ENCODE measurements at places on chromosomes 1 and 21. TPM values are rescaled to one million over a fixed set of nuclear protein-coding genes. Genes with fewer than 3 reads are reported as not detected.

MX2 gene
- total RNA-seq = 64.3 TPM

SLC22A15 gene
- total RNA-seq = 9.3 TPM

GRCh38 chr1:186535388-186536133 is 74.6 kb upstream of the PDC start:
- H3K27ac ChIP-seq = no peak overlapping the region
- no peak for DNase-seq
- H3K27me3 ChIP-seq = peaks cover 6% of the 10 kb centered on the region
- no peaks in the 10 kb centered on the region for H3K4me1 ChIP-seq
- no peak overlapping the region for H3K4me3 ChIP-seq

DNA sequence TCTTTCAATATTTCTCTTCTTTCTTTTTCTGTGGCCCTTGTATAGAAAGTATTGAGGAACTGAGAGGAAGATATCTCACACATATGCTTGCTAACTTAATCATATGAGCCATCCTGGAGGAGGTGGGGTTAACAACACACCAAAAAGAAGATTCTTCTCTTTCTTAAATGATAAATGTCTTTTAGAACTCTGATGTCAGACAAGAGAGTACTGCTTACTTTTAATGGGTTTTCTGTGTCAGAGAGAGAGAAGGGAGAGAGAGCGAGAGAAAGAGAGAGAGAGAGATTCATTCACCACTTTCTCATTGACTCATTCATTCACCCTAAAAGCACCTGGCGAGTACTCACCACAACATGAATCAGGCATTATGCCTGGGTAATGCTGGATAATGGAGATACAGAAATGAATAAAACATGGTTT is 250.3 kb upstream of the SGIP1 start:
- H3K27me3 ChIP-seq = no peaks in the 10 kb centered on the region
- peak overlapping the region; percentile 85 for H3K27ac ChIP-seq
- peak; percentile 52 for DNase-seq

DNA sequence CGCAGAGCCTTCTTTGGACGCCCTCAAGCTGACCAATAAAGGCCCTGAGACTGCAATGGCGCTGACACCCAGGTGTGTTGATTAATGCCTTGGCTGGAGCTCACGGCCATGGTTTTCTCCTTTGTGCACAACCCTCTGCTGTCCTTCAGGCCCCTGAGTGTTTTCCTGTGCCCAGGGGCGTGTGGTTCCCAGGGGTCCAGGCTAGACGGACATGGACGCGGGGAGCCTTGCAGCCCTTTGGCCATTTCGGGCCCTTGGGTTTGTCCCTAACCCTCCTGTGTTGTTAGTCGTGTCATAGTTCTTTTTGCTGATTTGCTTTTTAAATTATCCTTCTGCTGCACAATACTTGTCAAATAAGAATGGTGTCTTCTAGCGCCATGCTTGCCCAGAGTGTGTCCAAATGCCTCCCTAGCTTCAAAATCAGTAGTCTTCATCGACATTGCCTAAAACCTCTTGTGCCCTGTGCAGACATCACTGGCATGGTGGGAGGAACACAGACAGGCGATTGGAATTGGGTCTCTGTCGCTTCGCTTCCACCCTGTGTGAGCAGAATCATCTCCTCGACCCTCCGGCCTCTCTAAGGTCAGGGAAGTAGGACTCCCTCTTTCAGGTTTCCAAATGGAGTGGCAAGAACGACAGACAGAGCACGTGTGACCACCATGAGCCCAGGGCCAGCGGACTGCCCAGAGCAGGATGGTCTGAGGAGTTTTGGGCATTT is 1.9 kb downstream of the KRTAP10-4 start:
- no peak for DNase-seq
- H3K4me1 ChIP-seq = no peaks in the 10 kb centered on the region
- H3K27ac ChIP-seq = no peak overlapping the region
- no peaks in the 10 kb centered on the region for H3K36me3 ChIP-seq

GRCh38 chr1:23098463-23099170 is 70.0 kb downstream of the LUZP1 start:
- H3K27me3 ChIP-seq = no peaks in the 10 kb centered on the region
- H3K4me3 ChIP-seq = no peak overlapping the region
- H3K27ac ChIP-seq = no peak overlapping the region
- no peaks in the 10 kb centered on the region for H3K36me3 ChIP-seq
- DNase-seq = peak; percentile 79
- H3K4me1 ChIP-seq = peaks cover 12% of the 10 kb centered on the region

DNA sequence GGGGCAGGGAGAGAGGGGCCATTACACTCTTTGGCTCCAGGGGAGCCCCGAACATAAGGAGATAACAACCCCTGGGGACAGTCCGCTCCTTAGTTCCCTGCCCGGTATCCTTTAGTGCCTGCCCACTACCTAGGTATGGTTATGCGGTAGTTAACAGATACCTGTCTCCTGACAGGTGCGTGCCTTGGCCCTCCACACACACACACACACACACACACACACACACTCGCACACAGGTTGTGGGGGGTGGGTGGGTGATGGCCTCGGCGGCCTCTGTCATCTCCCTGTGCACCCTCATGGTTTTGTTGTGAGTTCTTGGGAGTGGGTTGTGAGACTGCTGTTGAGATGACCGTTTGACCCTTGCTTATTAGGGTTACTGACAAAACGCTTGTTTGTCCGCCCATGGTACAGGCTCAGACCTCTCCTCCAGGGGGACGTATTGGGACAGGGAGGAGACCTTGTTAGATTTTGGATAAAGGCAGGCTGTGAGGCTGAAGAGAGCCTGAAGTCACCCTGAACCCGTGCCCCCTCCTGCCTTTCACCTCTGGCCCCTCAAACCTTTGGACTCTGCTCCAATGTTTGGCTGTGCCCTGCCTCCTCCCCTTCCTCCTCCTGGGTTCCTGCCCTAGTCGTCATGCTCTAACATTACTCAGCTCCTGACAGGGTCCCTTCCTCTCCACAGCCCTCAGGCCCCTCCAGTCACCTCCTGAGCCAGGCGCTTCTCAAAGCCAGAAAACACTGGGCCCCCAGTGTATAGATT is 979 bp downstream of the RASSF5 start:
- H3K4me1 ChIP-seq = peaks cover 19% of the 10 kb centered on the region
- peak; percentile 38 for DNase-seq
- H3K27ac ChIP-seq = no peak overlapping the region
- no peaks in the 10 kb centered on the region for H3K27me3 ChIP-seq
- no peaks in the 10 kb centered on the region for H3K36me3 ChIP-seq

- no peak for DNase-seq
- H3K27me3 ChIP-seq = no peaks in the 10 kb centered on the region
- H3K4me3 ChIP-seq = no peak overlapping the region
Observed at GRCh38 chr1:200992382-200993048, 31.0 kb downstream of the KIF21B start.

DNA sequence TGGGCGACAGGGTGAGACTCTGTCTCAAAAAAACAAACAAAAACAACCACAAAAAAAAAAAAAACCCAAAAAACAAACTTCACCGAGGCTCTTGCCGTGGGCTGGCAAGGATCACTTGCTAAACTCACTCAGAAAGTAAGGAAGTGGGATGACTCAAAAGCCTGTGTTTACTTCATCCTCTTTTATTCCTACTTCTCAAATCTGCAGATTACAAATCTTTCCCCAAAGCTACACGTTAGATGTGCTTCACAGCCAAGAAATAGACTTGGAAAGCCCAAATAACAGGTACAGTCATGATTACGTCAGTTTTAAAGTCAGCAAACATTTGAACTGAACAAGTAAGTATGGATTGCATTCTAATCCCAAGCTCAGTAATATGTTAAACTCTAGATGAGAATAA is 359.3 kb downstream of the ADGRL2 start:
- H3K4me3 ChIP-seq = no peak overlapping the region
- no peak overlapping the region for H3K27ac ChIP-seq
- no peaks in the 10 kb centered on the region for H3K36me3 ChIP-seq
- DNase-seq = no peak

DNA sequence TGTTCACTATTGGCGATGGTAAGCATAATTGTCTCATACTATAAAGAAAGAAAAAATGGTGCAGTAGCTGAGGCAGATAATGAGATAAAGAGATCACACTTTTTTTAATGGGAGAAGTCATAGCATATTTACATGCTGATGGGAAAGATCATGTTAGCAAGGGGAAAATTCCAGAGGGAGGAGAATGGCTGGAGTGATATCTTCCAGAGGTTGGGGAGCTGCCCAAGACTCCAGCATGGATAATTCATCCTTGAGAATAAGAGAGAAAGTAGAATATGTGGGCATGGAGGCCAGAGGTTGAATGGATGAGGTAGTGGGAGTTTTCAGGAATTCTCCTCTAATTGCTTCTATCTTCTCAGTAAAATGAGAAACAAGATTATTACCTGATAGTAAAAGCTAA is 45.8 kb upstream of the RGS1 start:
- DNase-seq = no peak
- H3K4me3 ChIP-seq = no peak overlapping the region
- peaks cover 7% of the 10 kb centered on the region for H3K27me3 ChIP-seq
- no peaks in the 10 kb centered on the region for H3K36me3 ChIP-seq
- H3K4me1 ChIP-seq = peaks cover 6% of the 10 kb centered on the region

GRCh38 chr21:38413958-38414548 is 84.2 kb downstream of the ERG start:
- no peak for DNase-seq
- no peaks in the 10 kb centered on the region for H3K27me3 ChIP-seq
- H3K4me1 ChIP-seq = no peaks in the 10 kb centered on the region
- no peaks in the 10 kb centered on the region for H3K36me3 ChIP-seq

DNA sequence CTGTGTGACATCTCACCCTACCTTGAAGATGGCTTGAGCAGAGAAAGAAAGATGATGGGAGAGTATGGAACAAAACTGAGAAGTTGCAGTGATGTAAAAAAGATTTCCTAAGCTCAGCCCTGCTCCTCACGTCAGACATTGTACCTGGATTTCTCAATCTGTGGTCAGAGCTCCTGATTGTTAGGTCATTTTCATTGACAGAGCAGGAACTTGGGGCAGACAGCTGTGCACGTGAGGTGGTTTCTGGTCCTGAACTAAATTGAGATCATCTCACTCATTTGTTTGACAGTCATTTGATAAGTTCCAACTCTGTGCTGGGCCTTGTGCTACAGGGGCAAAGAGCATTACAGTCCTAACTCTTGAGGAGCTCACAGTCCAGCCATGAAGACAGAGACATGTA is 10.2 kb downstream of the TRAF3IP3 start:
- no peak overlapping the region for H3K4me3 ChIP-seq
- peaks cover 38% of the 10 kb centered on the region for H3K4me1 ChIP-seq
- H3K27me3 ChIP-seq = no peaks in the 10 kb centered on the region
- DNase-seq = no peak
- peaks cover 8% of the 10 kb centered on the region for H3K36me3 ChIP-seq
- H3K27ac ChIP-seq = peak overlapping the region; percentile 87

GRCh38 chr21:45343891-45344290 is 56.2 kb upstream of the POFUT2 start:
- no peaks in the 10 kb centered on the region for H3K27me3 ChIP-seq
- H3K36me3 ChIP-seq = no peaks in the 10 kb centered on the region
- no peak overlapping the region for H3K27ac ChIP-seq
- H3K4me3 ChIP-seq = no peak overlapping the region
- no peak for DNase-seq
- no peaks in the 10 kb centered on the region for H3K4me1 ChIP-seq

- no peaks in the 10 kb centered on the region for H3K27me3 ChIP-seq
- H3K27ac ChIP-seq = no peak overlapping the region
- no peak overlapping the region for H3K4me3 ChIP-seq
- H3K4me1 ChIP-seq = peaks cover 8% of the 10 kb centered on the region
- H3K36me3 ChIP-seq = no peaks in the 10 kb centered on the region
- DNase-seq = no peak
Observed at GRCh38 chr1:247401310-247402119, 14.5 kb upstream of the NLRP3 start.
